ENCODE measurements at places on chromosomes 2 and 18.
A peak's percentile ranks its signal among the peaks of the same experiment; 100 is the strongest.

- DNase-seq = no peak
These were observed 20.3 kb downstream of the MRPL19 start for GRCh38 chr2:75666911-75667310.

DNA sequence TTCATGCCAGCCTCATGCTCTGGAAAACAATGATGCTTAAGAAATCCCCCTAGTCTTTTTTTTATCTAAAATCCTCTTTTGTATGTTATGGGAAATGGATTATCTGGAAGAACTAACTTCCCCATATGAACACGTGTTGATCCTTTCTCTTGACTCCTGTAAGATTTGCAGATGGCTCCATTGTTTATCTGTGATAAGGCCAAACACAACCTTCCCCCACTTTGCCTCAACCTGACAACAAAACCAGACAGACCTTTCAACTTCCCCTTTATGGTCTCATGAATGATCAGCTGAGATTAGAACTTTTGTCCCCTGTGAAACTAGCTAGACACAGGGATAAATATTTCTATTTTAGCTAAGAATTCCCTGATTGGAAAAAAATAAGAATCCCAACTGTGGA is 828.0 kb upstream of the CDH2 start:
- no peak for DNase-seq

- no peak for DNase-seq
These were observed 110.6 kb upstream of the SLC35G4 start for GRCh38 chr18:11498821-11499220.

DNA sequence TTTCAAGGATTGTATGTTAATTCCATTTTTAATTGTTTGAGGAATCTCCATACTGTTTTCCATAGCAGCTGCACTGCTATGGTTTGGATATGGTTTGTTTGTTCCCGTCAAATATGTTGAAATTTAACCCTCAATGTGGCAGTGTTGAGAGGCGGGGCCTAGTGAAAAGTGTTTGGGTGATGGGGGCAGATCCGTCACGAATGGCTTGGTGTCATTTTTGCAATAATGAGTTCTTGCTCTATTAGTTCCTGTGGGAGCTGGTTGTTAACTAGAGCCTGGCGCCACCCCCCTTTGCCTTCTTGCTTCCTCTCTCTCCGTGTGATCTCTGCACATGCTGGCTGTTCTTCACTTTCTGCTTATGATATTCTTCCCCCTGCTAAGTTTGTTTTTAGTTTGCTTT is 71.4 kb upstream of the LDLRAD4 start:
- no peak for DNase-seq

DNA sequence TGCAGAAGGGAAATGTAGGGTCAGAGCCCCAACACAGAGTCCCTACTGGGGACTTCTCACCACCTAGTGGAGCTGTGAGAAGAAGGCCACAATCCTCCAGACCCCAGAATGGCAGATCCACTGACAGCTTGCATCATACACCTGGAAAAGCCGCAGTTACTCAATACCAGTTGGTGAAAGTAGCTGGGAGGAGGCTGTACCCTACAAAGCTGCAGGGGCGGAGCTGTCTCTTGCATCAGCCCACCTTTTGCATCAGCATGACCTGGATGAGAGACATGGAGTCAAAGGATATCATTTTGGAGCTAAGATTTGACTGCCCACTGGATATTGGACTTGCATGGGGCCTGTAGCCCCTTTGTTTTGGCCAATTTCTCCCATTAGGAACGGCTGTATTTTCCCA is 237.3 kb downstream of the CALCRL start:
- no peak for DNase-seq

DNA sequence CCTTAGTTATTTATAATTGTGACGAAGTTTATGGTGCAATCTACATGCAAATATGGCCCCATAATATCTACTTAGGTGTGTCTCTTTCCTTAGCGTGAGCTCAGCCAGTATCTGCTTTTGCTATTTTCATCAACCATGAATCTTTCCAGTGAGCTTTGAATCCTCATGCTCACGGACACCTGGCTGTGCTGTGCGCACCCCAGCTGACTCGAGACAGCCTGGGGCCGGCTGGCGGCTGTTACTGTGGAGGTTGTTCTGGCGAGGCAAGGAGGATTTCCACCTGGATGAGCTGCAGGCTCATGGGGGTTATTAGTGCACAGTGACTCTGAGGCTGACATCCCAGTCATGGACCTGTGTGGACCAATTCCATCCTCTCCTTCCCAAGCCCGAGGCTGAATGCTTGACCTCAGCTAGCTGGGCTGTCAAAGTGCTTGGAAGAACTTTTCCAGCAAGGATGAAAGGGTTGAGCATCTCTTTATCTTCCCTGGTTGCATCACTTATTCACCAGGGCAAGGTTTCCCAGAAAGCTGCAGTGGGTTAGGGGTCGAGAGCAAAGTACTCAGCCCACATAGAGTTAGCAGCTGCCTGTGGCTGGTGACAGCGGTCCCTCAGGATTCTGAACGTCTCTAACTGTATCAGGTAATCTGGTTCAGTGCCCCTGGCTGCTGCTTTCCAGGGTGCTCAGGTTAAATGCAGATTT is 141.7 kb downstream of the ARL4C start:
- DNase-seq = no peak

DNA sequence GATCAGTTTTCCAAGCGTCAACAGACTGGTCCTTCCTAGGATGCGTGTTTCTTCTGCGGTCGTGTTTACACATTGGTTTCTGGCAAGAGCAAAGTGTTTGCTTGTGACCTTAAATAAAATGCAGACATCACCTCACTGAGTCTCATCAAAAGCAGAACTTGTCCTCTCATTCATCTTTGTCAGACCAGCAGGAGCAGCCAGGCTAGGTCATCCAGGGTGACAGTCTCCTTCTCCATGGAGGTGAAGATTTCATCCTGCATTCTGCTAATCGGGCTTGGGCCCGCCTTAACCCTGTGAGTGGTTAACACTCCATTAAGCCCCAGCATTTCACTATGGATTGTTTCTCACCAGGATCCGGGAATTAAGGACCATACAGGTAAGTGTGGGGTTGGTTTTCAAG is 64.2 kb upstream of the PID1 start:
- peak; percentile 14 for DNase-seq

- no peak for DNase-seq
These were observed 18.8 kb upstream of the TSPYL6 start for GRCh38 chr2:54274781-54275242.

DNA sequence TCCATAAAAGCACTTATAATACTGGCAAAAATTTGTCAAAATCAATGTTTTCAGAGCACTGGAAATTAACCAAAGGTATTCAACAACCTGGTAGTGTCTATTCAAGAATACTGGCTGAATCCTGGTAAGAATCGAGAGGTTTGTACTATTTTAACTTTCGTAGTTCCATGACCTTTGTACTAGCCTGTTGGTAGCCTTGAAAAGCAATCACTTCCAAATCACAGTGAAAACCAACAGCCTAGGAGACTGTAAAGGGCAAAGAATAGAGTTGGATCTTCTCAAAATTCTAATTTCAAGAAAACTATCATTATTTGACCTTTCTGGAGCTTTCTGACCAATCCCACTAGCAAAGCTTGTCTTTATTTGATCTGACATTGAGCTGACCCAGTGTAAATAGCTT is 64.8 kb upstream of the CCDC178 start:
- no peak for DNase-seq

GRCh38 chr18:2087877-2088673 is 483.2 kb downstream of the METTL4 start:
- DNase-seq = no peak

GRCh38 chr2:229511524-229511923 is 202.8 kb downstream of the DNER start:
- no peak for DNase-seq

All from SK-N-SH (cell line).